Myometrial cell (primary cell): ENCODE measurements at places on chromosomes 1 and 21. TPM values are rescaled to one million over a fixed set of nuclear protein-coding genes. Genes with fewer than 3 reads are reported as not detected.

FCRL5 gene
- not detected in 2 replicates for total RNA-seq

MXRA8 gene
- 354 and 384 TPM in 2 replicates for total RNA-seq

TNFAIP8L2 gene
- total RNA-seq: not detected in 2 replicates

NHLH1 gene
- not detected in 2 replicates for total RNA-seq

UBASH3A gene
- not detected in 2 replicates for total RNA-seq

VTCN1 gene
- total RNA-seq: not detected in 2 replicates

CRYAA gene
- total RNA-seq: not detected in 2 replicates

C8A gene
- not detected in 2 replicates for total RNA-seq

MX2 gene
- total RNA-seq: 0.86 and 1.2 TPM in 2 replicates

CDK11A gene
- total RNA-seq: 6.9 and 11.8 TPM in 2 replicates

SPRR2E gene
- not detected in 2 replicates for total RNA-seq

KRTAP13-3 gene
- total RNA-seq: not detected in 2 replicates

IFT25 gene
- total RNA-seq: 15.3 and 22.9 TPM in 2 replicates

TRIM58 gene
- 0.29 TPM in 1 of 2 replicates, not detected in the other for total RNA-seq

BLZF1 gene
- 28.7 and 33.7 TPM in 2 replicates for total RNA-seq

GPR25 gene
- not detected in 2 replicates for total RNA-seq

UBE2U gene
- not detected in 2 replicates for total RNA-seq

HRNR gene
- not detected in 2 replicates for total RNA-seq

NFASC gene
- total RNA-seq: not detected in 2 replicates

ZSWIM5 gene
- total RNA-seq: 0.29 TPM in 1 of 2 replicates, not detected in the other

CLCA4 gene
- total RNA-seq: not detected in 2 replicates

CFHR5 gene
- not detected in 2 replicates for total RNA-seq

SELP gene
- total RNA-seq: not detected in 2 replicates

CD5L gene
- total RNA-seq: not detected in 2 replicates

SLC2A5 gene
- total RNA-seq: 3.5 and 4.1 TPM in 2 replicates

AMPD1 gene
- total RNA-seq: not detected in 2 replicates

MROH7 gene
- total RNA-seq: not detected in 2 replicates

TNFRSF18 gene
- total RNA-seq: 1.9 and 3.7 TPM in 2 replicates

CFHR1 gene
- 0.29 TPM in 1 of 2 replicates, not detected in the other for total RNA-seq

PCNX2 gene
- total RNA-seq: 6.1 and 53.5 TPM in 2 replicates

KIAA1614 gene
- 7.3 and 8.4 TPM in 2 replicates for total RNA-seq
